ENCODE measurements at places on chromosomes 6 and 20.

DNA sequence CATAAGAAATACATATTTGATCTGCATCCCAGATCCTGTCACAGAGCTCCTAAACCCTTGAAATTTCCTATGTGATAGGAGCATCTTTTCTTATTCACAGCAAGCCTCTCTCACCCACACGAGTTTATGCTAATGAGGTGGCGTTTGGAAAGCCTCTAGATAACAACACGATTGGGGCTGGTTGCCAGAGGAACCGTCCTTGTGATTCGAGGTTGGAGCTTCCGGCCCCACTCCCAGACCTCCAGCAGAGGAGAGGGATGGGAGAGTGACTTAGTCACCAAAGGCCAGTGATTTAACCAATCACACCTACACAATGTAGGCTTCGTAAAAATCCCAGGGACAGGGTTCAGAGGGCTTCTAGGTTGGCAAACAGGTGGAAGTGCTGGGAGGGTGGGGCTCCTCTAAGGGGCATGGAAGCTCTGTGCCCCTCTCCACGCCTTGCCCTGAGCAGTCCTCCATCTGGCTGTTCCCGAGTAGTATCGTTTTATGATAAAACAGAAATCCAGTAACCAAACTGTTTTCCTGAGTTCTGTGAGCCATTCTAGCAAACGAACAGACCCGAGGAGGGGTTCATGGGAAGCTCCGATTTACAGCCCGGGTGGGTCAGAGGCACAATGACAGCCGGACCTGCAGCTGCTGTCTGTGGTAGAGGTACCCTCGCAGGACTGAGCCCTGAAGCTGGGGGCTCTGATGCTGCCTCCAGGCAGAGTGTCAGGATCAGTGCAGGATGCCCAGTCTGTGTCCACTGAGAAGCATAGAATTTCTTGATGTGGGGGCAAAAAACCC is 238.1 kb upstream of the ARID1B start:
- no peak for DNase-seq

GRCh38 chr6:168121303-168121665 is 42.3 kb upstream of the FRMD1 start:
- no peak for DNase-seq

GRCh38 chr20:840858-841567 is 7.5 kb downstream of the FAM110A start:
- no peak for DNase-seq

GRCh38 chr6:7529141-7529540 is 12.3 kb upstream of the DSP start:
- no peak for DNase-seq

DNA sequence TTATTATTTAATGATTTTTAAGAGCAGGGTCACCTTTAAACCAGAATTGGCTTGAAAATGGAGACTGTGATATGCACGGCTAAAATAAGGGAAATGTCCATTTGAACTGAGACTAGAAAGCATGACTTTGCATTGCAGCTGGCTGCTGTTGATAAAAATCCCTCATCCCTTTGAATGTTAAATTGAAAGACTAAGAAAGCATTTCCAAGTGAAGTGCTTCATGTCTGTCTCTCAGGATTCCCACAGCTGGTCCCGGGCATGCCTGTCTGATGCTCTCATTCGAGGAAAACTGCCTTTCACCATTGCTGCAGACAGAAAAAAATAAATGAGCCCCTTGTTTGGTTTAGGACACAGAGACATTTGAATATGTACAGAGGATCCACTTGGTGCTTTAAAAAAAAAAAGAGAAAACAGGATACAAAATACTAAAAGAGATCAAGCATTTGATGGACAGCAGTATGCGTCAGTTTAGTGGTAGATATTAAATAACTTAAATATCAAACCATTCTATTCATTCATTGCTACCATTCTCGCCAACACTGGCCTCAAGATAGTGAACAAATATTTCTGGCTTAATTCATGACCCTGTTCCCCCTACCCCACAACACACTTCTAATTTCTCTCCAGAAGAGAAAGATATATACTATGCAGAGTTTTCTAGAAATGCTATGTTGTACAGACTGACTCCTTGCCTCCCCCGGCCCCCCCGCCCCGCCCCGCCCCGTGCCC is 55.0 kb downstream of the TBC1D7 start:
- DNase-seq = no peak

Measured in CMK (cell line).